ENCODE measurements at places on chromosomes 2 and 18. TPM values are rescaled to one million over a fixed set of nuclear protein-coding genes. Genes with fewer than 3 reads are reported as not detected.

Gene SFT2D3
- total RNA-seq, result 8.8 TPM

- DNase-seq, result no peak
Observed at GRCh38 chr2:225310745-225311144, 88.8 kb upstream of the NYAP2 start.

DNA sequence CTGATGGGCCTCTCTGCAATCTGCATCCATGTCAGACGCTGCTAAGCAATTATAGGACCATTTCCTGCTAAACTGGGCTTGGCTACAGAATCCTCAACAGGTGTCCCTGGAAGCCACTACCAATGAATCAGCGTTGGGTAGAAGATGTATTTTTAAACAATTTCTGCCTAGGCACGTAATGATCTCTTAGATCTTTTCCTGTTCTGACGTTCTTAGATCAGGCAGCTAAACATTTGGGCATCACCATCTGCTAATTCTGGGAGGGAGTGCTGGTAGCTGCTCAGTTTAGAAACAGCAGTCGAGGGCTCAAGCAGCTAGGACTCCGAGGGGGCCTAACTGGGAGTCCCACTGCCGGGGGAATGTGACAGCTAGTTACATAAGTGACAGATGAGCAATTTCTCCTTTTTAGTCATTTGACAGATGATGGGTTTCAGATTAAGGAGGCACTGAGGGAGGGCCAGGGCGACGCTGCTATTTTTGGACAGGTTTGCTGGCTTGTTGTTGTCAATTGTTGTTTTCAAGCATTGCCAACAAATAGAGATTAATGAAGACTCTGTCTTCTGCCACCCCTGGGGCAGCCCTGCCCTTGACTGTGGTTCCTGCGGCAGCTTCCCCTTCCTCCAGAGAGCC is 92.7 kb downstream of the MRO start:
- DNase-seq, result no peak

Gene ASB18
- not detected for total RNA-seq

GRCh38 chr2:61658841-61659780 is 121.0 kb upstream of the XPO1 start:
- DNase-seq, result peak; percentile 40

- DNase-seq, result peak; percentile 14
Observed at GRCh38 chr2:207352978-207353671, 176.6 kb upstream of the CREB1 start.

GRCh38 chr2:114488841-114489530 is 46.5 kb downstream of the DPP10 start:
- no peak for DNase-seq

GRCh38 chr2:102101849-102102635 is 40.5 kb upstream of the IL1R1 start:
- no peak for DNase-seq

DNA sequence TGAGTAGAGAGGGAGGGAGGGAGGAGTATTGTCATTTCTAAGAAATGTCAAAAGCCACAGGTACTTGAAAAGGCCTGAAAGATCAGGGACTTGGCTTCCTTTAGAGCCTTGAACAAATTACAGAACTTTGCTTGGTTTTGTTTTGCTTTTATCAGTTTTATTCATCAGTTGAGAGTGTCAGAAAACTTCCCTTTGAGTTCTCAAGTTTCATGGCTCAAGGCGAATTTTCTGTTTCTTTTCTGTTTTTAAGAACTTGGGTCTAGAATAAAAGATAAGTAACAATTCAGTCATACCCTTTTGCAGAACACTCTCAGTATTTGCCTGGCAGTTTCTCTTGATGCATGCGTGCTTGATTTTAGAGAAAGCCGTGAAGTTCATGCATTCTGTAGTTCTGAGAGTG is 531.9 kb downstream of the PARD3B start:
- DNase-seq, result no peak

- no peak for DNase-seq
Observed at GRCh38 chr2:20490300-20491181, 43.7 kb downstream of the RHOB start.

Gene LRRTM1
- not detected for total RNA-seq

- DNase-seq, result no peak
Observed at GRCh38 chr2:239000500-239001073, 152.7 kb downstream of the TWIST2 start.

Gene PSMA8
- not detected for total RNA-seq

DNA sequence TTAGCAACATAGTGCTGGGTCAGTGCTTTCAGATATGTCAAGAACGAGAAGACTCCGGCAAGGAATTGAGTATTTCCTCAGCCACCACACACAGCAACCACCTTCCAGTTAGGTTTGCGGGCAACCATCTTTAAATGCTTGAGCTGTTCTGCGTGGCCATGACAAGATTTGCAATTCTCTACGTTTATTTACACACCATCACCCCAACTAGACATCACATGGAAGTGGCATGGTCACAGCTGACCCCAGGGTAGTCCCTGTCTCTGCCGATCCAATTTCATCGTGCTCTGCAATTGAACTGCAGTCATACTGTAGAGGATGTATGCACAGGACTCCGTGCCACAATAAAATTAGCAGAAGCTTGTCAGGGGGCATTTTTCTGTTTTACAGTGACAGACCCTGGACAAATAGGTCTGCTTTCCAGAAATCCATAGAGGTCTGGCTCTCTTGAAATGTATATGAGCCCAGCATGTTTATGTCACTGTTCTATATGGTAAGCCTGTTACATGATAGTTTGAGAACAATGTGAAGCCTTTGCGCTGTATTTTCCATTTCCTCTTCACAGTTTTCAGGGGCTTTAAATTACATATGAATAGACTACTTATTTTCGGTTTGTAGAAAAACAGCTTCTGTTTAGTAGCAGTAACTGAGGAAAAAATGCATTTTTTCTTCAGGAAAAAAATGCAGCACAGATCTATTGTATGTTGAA is 605.2 kb downstream of the NR4A2 start:
- DNase-seq, result no peak

- no peak for DNase-seq
Observed at GRCh38 chr2:8550937-8551621, 130.8 kb upstream of the ID2 start.

Gene EPAS1
- 11.2 TPM for total RNA-seq

GRCh38 chr2:64568836-64569235 is 44.7 kb downstream of the AFTPH start:
- DNase-seq, result no peak

Gene TM4SF20
- not detected for total RNA-seq

DNA sequence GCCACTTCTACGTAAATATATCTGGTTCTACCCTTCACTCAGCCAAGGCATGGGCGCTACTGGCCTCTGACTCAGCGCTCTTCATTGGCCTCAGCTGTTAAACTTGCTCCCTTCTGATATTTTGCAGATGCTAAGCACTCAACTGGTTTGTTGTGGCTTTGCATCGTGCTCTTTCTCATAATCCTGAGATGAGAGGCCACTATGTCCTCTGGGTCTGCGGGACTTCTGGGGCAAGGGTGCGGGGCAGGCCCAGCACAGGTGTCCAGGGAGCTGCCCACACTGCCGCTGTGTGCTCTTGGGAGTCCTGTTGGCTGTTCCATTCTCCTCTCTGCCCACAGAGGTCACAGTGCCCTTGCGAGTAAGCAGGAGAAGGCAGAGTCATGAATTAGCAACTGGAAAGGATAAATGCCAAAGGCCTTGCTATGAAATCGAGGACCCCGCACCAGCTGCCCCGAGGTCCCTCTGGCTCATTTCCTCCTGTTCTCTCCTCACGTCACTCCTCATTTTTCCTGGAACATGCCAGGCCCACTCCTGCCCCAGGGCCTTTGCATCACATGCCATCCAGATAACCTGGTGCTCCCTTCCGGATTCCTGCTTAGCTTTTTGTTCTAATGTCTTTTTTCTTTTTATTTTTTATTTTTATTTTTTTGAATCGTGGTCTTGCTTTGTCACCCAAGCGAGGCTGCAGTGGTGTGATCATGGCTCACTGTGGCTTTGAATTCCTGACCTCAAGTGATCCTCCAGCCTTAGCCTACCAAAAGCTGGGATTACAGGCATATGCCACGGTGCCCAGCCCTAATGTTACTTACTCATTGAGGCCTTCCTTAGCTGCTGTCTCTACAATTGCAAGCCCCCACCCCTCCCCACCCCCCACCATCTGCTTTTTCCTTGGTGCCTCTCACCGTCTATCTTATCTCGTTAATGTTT is 34.9 kb upstream of the MAT2A start:
- DNase-seq, result peak; percentile 27

GRCh38 chr2:54289917-54290316 is 33.9 kb upstream of the TSPYL6 start:
- DNase-seq, result no peak

Gene MAP4K4
- 64.1 TPM for total RNA-seq

- DNase-seq, result peak; percentile 71
Observed at GRCh38 chr2:13006829-13007717, 290.3 kb downstream of the TRIB2 start.

- DNase-seq, result no peak
Observed at GRCh38 chr2:55954306-55955035, 30.9 kb upstream of the EFEMP1 start.

DNA sequence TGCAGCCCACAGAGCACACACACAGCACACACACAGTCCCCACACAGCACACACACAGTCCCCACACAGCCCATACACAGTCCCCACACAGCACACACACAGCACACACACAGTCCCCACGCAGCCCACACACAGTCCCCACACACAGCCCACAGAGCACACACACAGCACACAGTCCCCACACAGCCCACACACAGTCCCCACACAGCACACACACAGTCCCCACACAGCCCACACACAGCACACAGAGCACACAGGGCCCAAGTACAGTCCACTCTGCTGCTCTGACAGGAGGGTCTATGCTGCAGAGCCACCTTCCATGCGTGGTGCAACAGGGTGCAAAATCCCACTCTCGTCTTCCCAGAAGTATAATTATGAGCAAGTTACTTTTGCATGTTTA is 240.5 kb upstream of the SALL3 start:
- no peak for DNase-seq

Gene DCDC2C
- not detected for total RNA-seq

- DNase-seq, result no peak
Observed at GRCh38 chr18:47929681-47930198, 719 bp downstream of the SMAD2 start.

Gene ZNF514
- total RNA-seq, result 13.8 TPM

Gene ST6GAL2
- not detected for total RNA-seq

DNA sequence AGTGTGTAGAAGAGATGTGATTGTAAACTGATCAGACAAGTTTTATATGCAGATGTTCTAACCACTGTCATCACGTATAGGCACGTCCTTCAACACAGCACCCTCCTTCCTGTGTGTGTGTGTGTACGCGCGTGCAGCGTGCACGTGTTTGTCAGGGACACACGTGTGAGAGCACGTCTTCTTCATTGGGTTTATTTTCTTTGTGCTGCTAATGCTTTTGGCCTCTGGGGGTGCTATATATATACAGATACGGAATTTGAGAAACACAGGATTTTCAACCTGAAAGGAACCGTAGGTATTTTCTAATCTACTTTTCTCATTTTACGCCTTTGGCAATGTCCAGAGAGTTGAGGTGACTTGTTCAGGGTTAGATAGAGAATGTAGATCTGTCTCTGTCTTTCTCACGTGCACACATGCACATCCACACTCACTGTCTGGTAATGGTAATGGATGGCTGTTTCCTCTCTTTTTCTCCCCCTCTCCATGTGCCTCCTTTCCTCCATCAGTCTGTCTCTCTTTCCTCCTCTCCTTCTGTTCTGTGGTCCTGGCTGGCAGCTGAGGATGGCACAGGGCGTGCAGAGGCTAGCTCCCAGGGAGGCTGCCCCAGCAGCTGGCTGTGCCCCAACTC is 13.4 kb upstream of the CELF4 start:
- DNase-seq, result peak; percentile 54

DNA sequence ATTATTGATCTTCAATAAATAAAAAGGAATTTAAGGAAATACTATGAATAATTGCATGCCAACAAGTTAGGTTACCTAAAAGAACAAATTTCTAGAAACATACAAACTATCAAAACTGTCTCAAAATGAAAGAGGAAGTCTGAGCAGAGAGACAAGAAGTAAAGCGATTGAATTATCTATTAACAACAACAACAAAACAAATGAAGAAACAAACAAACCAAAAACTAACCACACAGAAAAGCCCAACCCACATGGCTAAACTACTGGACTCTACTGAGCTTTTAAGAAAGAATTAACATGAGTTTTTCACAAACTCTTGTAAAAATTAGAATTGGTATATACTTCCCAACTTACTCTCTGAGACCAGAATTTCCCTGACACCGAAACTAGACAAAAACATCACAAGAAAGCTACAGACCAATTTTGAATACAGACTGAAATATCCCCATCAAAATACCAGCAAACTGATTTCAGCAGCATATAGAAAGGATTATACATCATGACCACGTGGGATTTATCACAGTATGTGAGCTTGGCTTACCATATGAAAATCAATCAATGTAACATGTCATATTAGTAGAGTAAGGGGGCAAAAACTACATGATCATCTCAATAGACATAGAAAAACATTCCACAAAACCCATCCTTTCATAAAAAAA is 16.6 kb upstream of the GALNT1 start:
- no peak for DNase-seq

DNA sequence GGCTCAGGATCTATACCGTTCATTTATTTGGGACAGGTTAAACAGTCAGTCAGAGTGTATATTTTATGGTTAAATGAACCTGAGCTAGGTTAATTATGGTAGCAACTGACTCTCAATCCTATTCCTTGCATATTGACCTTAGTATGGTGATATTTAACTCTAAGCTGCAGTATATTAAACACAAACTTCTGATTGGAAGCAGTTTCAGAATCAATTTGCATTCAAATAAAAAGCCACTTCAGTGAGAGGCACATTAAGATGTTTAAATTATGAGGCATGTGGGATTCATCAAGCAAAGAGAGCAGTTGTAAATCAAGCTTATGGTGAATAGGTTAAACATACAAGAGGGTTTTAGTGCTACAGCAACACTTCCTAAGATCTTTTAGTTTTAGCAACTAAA is 40.4 kb downstream of the FRZB start:
- no peak for DNase-seq

GRCh38 chr18:47331026-47331425 is 79.6 kb upstream of the SKOR2 start:
- DNase-seq, result no peak

DNA sequence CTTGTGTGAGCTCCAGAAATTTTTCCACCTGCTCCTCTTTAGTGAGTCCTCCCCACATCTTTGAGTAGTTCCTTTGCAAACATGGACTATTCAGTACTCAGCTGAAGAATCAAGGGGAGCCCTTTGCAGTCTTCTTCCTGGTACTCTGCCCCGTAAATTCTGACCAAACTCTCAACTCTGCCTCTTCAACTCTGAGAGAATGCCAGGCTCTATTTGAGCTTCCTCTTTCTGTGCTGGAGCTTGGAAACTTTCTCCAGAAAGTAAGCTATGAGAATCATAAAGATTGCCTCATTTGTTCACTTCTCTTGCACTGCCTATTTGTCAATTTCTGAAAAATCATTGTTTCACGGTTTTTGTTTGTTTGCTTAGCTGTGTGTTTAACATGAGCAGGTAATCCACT is 7.4 kb upstream of the STAT4 start:
- no peak for DNase-seq

GRCh38 chr2:88252646-88253045 is 82.5 kb downstream of the THNSL2 start:
- DNase-seq, result no peak

Gene SCN1A
- total RNA-seq, result not detected

- DNase-seq, result no peak
Observed at GRCh38 chr2:113119111-113119510, 8.3 kb upstream of the IL1RN start.

Measured in K562 (cell line).